ENCODE measurements at places on chromosomes 1 and 21.

GRCh38 chr1:180860535-180860934 is 52.2 kb upstream of the KIAA1614 start:
- no peak for DNase-seq

- DNase-seq = no peak
Observed at GRCh38 chr1:229440851-229441537, 7.1 kb upstream of the ACTA1 start.

DNA sequence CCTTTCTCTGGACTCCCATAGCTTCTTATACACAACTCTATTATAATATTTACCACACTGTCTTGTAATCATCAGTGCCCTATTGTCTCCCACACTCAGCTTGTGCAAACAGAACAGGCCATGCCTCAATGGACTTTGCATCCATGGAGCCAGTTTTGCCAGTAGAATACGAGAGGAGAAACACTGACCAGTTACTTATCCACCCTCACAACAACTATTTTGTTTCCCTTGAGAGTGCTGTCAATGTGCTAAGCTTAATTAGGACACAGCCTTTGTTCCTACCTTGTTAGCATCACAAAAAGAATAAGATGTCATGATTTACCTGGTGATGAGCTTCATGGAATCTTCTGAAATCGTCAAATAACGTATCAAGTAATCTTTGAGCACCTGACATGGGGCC is 18.1 kb upstream of the LRRC52 start:
- no peak for DNase-seq

DNA sequence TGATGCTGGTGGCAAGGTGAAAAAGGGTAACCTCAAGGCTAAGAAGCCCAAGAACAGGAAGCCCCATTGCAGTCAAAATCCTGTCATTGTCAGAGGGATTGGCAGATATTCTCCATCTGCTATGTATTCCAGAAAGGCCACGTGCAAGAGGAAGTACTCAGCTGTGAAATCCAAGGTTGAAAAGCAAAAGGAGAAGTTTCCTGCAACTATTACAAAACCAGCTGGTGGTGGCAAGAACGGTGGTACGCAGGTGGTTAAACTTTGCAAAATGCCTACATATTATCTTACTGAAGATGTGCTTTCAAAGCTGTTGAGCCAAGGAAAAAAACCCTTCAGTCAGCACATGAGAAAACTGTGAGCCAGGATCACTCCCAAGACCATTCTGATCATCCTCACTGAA is 13.7 kb upstream of the VPS45 start:
- no peak for DNase-seq

DNA sequence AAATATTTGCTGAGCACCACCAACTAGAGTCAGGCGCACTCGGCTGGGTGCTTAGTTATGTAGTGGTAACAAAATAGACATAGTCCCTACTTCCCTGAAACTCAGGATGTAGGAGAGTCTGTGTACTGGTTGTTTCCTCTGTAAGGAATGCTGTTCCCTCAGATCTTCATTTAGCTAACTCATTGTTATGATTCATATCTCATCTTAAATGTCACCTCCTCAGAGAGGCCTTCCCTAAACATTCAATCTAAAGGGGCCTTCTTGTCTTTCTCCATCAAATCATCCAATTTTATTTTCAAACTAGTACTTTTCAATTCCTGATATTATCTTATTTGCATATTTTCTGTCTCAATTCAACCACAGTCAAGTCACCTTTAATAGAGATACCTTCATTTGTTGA is 132.9 kb downstream of the PIK3R3 start:
- DNase-seq = no peak

DNA sequence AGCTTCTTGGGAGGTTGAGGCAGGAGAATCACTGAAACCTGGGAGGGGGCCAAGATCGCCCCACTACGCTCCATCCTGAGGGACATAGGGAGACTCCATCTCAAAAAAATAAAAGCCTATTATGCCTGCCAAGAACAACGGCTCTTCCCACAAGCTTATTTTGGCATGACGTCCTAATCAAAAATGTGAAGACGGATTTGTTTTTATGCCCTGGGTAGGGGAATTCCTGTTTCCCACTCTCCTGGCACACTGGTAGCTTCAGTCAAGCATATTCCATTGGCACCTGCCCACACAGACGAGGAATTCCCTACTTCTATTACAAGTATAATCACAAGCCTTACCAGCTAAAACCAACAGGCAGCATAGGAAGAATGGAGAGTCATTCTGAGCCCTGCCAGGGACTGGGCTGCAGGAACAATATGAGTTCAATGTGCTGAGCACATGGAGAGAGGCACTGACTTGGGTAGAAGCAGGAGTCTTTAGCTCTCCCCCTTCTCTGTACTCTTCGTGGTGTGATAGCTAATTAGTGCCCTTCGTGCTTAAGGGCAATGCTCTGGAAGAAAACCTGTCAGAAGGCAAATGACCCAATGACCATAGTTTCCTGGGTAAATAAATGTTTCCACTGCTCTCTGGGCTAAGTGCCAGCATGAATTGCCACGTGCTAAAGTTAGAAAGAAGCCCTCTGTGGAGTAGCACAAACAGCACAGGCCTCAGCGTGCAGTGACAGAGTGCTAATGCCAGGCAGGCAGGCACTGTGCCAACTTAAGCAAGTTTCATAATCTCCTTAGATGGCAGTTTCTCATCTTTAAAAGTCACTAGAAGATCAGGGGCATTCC is 16.8 kb downstream of the TNFSF4 start:
- no peak for DNase-seq

DNA sequence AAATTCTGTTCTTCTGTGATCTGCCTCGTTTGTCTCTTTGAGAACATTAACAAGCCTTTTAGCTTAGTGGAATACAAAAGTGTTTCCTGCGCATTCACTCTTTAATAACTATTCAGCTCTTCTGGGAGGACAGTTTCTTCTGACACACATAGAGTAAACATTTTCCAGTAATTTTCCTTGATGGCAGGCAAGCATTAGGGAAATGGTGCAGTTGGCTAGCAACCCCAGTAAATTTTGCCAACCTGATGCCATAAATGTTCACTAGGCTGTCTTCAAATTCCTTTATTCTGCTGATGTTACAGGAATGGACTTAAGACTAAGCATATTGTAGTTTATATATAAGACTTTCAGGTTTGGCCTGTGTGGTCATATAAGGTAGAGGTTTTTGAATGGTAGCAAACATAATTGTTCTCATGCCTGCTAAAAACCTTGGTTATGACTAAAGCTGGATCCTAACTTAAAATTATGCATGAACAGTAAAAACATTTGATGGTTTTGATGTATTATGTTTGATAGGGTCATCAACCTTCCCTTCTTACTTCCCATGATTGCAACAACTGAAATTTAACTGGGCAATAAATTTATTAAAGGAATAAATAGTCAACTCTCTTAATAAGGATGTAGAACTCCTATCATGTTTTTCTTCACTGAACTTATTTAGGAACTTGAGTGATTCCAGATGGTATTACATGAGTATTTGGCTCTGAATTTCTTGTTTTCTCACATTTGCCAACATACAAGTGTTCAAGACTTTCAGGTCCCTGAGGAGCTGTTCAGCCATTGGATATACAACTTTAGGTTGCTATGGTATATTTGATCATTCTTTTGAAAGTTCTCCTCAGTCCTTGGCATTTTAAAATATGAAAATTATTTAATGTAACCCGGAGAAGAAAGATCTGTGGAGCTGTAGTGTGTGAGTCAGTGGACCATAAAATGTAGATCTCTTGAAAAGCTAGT is 223.4 kb downstream of the FMN2 start:
- DNase-seq = no peak
